Muscle of leg (tissue), 16 donors: ENCODE measurements at places on chromosomes 5 and 9. TPM values are rescaled to one million over a fixed set of nuclear protein-coding genes. Genes with fewer than 3 reads are reported as not detected.

- H3K36me3 ChIP-seq: no peaks in the 10 kb centered on the region
- no peak overlapping the region for H3K27ac ChIP-seq
- peak; percentile 28 for DNase-seq
- H3K27me3 ChIP-seq: no peaks in the 10 kb centered on the region
These were observed 326.0 kb downstream of the GABRG2 start for GRCh38 chr5:162393534-162393933.

GRCh38 chr9:104319685-104320084 is 184.4 kb upstream of the OR13F1 start:
- no peak overlapping the region for H3K27ac ChIP-seq
- H3K36me3 ChIP-seq: no peaks in the 10 kb centered on the region
- H3K4me3 ChIP-seq: no peak overlapping the region
- DNase-seq: no peak
- no peaks in the 10 kb centered on the region for H3K27me3 ChIP-seq

GRCh38 chr5:79512471-79513307 is 1.2 kb downstream of the HOMER1 start:
- peak overlapping the region; percentile 93 for H3K4me3 ChIP-seq
- no peaks in the 10 kb centered on the region for H3K36me3 ChIP-seq
- H3K4me1 ChIP-seq: peaks cover 15% of the 10 kb centered on the region

- no peaks in the 10 kb centered on the region for H3K27me3 ChIP-seq
- no peaks in the 10 kb centered on the region for H3K4me1 ChIP-seq
- H3K27ac ChIP-seq: no peak overlapping the region
- no peak for DNase-seq
- no peaks in the 10 kb centered on the region for H3K36me3 ChIP-seq
These were observed 1771.7 kb upstream of the CDH9 start for GRCh38 chr5:28809811-28810750.

DNA sequence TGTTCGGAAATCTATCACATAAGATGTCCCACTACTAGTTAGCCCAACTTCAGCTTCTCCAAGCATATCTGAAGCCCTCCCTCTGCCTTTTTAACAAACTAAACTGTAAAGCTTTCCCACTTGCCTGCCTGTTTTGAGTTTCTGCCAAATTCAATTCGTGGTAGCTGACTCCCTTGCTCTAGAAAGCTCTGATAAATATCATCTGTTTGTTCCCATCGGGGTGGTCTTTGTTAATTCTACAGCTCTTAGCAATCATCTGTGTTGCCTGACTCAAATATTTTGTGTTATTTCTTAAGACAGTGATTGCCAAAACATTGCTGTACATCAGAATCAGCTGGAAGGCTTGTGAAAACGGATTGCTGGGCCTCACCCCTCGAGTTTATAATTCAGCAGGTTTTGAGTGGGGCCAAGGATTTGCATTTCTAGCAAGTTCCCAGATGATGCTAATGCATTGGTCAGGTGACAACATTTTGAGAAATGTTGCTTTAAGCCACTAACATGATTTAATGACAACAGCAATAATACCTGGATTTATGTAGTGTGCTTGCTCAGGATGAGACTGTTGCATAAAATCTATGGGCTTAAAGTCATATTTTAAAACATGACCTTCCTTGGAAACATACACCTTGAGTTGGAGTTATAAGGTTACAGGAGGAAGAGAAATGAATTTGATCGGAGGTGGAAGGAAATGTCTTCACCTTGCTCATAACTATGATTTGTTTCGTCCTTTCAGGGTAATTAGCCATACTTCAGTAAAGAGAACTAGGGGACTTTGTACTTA is 631.9 kb downstream of the PSAT1 start:
- no peaks in the 10 kb centered on the region for H3K36me3 ChIP-seq
- H3K27ac ChIP-seq: no peak overlapping the region
- peak; percentile 35 for DNase-seq
- no peak overlapping the region for H3K4me3 ChIP-seq

DNA sequence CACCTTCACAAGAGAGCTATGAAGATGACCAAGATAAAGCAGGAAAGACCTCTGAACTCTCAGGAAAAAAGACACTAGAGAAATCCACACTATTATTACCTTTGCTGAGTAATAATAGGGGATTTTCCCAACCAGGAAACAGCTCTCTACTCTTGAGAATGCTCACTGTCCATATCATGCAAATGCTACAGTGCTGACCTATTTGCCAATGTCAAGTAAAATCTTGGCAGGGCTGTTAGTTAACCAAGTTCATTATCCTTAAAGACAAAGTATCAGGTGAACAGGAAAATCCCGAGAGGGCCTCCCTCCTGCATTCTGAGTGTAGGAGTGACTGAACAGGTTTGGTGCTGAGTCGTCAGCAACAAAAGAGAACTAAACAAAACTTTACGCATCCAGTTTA is 306.6 kb downstream of the ACTL7B start:
- no peak for DNase-seq
- no peaks in the 10 kb centered on the region for H3K36me3 ChIP-seq
- peaks cover 2% of the 10 kb centered on the region for H3K27me3 ChIP-seq
- peaks cover 9% of the 10 kb centered on the region for H3K4me1 ChIP-seq

DNA sequence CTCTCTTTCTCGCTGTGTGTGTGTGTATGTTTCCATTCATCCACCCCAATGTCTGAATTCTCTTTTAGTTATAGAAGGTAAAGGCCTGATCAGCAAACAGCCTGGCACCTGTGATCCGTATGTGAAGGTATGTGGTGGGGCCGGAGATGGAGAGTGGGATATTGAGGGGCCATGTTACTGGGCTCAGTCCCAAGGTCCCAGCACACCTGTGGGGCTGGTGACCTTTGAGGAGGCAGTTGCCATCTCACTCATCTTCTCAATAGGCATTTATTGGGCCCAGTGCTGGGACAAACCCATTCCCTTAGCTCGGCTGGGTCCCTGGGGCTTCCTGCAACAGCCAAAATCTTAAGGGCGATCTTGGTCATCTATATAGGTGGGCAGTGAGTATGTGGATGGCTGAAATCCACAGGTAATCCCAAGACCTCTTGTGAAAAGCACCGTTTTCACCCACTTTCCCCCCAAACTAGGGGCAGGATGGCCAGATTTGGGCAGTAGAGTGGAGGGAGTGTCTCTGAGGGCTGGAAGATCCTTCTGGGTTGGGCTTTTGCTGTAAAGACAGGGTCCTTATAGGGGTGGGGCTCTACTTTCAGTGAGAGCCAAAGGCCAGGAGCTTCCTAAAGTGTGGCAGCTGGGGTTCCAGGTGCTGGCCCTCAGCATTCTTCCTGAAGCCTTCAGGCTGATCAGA is 19.6 kb downstream of the RGS3 start:
- peaks cover 17% of the 10 kb centered on the region for H3K4me1 ChIP-seq
- no peaks in the 10 kb centered on the region for H3K27me3 ChIP-seq
- no peaks in the 10 kb centered on the region for H3K36me3 ChIP-seq
- no peak for DNase-seq
- H3K4me3 ChIP-seq: no peak overlapping the region

- H3K27me3 ChIP-seq: no peaks in the 10 kb centered on the region
- H3K4me1 ChIP-seq: no peaks in the 10 kb centered on the region
- no peak overlapping the region for H3K27ac ChIP-seq
- no peak overlapping the region for H3K4me3 ChIP-seq
- H3K36me3 ChIP-seq: no peaks in the 10 kb centered on the region
These were observed 55.1 kb downstream of the ANKH start for GRCh38 chr5:14816374-14816998.

DNA sequence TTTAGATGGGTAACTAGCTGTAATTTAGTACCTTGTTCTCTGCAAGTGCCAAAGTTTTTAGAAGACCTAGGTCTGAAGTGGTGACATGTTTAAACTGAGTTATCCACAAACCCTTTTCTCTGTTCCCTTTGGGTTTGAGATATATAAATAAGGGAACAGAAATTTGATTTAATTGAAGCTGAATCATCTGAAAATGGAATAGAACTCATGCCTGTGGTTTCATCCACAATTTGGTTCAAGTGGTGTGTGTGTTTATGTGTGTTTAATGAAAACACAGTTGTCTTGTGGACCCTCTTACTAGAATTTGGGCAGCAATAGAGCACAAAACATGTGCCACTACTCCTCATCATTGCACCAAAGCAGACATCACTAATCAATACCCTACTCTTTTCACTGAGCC is 216.9 kb downstream of the GLIS3 start:
- DNase-seq: no peak
- no peaks in the 10 kb centered on the region for H3K36me3 ChIP-seq
- no peak overlapping the region for H3K4me3 ChIP-seq
- H3K27ac ChIP-seq: no peak overlapping the region
- no peaks in the 10 kb centered on the region for H3K4me1 ChIP-seq

GRCh38 chr5:110386782-110387181 is 339.7 kb downstream of the TMEM232 start:
- H3K27me3 ChIP-seq: no peaks in the 10 kb centered on the region
- no peak overlapping the region for H3K4me3 ChIP-seq
- peaks cover 2% of the 10 kb centered on the region for H3K4me1 ChIP-seq
- H3K27ac ChIP-seq: no peak overlapping the region
- no peaks in the 10 kb centered on the region for H3K36me3 ChIP-seq

GRCh38 chr9:93592008-93592642 is 15.7 kb downstream of the PHF2 start:
- no peak overlapping the region for H3K4me3 ChIP-seq
- H3K36me3 ChIP-seq: peaks cover 4% of the 10 kb centered on the region
- H3K4me1 ChIP-seq: peaks cover 46% of the 10 kb centered on the region
- no peaks in the 10 kb centered on the region for H3K27me3 ChIP-seq

GRCh38 chr9:16959391-16959790 is 88.9 kb upstream of the BNC2 start:
- H3K36me3 ChIP-seq: no peaks in the 10 kb centered on the region
- no peak overlapping the region for H3K27ac ChIP-seq
- no peak overlapping the region for H3K4me3 ChIP-seq
- H3K4me1 ChIP-seq: no peaks in the 10 kb centered on the region

GRCh38 chr5:9316041-9316440 is 229.8 kb downstream of the SEMA5A start:
- no peaks in the 10 kb centered on the region for H3K27me3 ChIP-seq
- no peak for DNase-seq
- no peaks in the 10 kb centered on the region for H3K4me1 ChIP-seq
- peaks cover 3% of the 10 kb centered on the region for H3K36me3 ChIP-seq

- H3K27ac ChIP-seq: no peak overlapping the region
- H3K27me3 ChIP-seq: no peaks in the 10 kb centered on the region
- H3K36me3 ChIP-seq: no peaks in the 10 kb centered on the region
These were observed 191.5 kb upstream of the GNA14 start for GRCh38 chr9:77839459-77840140.

- no peaks in the 10 kb centered on the region for H3K36me3 ChIP-seq
- H3K27ac ChIP-seq: peak overlapping the region; percentile 53
- no peak overlapping the region for H3K4me3 ChIP-seq
- peak; percentile 87 for DNase-seq
- H3K27me3 ChIP-seq: no peaks in the 10 kb centered on the region
These were observed 565.3 kb upstream of the ZNF608 start for GRCh38 chr5:125311743-125312142.

- H3K4me3 ChIP-seq: no peak overlapping the region
- no peaks in the 10 kb centered on the region for H3K27me3 ChIP-seq
- no peak for DNase-seq
- no peak overlapping the region for H3K27ac ChIP-seq
These were observed 9.3 kb upstream of the OTULIN start for GRCh38 chr5:14655146-14655741.

DNA sequence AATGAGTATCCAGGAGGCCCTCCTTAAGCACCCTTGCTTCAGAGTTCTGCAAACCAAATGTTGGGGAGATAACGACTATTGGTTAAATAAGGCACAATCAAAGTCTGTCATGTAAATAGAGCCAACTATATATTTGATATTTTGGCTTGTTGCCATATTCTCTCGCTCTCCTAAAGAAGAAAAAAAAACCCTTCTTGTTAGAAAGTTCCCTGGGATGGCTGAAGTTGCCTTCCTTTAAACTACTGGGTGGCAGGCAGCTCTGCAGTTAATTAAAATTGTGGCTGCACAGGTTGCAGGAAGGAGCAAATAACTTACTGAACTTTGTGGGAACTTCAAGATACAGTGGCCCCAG is 227.0 kb upstream of the ANKRD55 start:
- DNase-seq: peak; percentile 48
- H3K27me3 ChIP-seq: no peaks in the 10 kb centered on the region
- H3K36me3 ChIP-seq: no peaks in the 10 kb centered on the region
- no peak overlapping the region for H3K4me3 ChIP-seq

GRCh38 chr5:53403758-53404157 is 76.7 kb upstream of the FST start:
- H3K4me3 ChIP-seq: no peak overlapping the region
- H3K36me3 ChIP-seq: no peaks in the 10 kb centered on the region
- H3K27me3 ChIP-seq: no peaks in the 10 kb centered on the region
- no peak overlapping the region for H3K27ac ChIP-seq
- H3K4me1 ChIP-seq: no peaks in the 10 kb centered on the region

GRCh38 chr9:75087289-75087823 is 599 bp downstream of the NMRK1 start:
- DNase-seq: peak; percentile 80
- no peaks in the 10 kb centered on the region for H3K36me3 ChIP-seq
- H3K27ac ChIP-seq: peak overlapping the region; percentile 98

GRCh38 chr5:18051953-18052352 is 417.7 kb downstream of the TAF11L14 start:
- no peaks in the 10 kb centered on the region for H3K27me3 ChIP-seq
- no peak for DNase-seq
- no peaks in the 10 kb centered on the region for H3K4me1 ChIP-seq
- H3K4me3 ChIP-seq: no peak overlapping the region
- H3K36me3 ChIP-seq: no peaks in the 10 kb centered on the region

- H3K27me3 ChIP-seq: no peaks in the 10 kb centered on the region
- DNase-seq: no peak
- H3K4me1 ChIP-seq: peaks cover 2% of the 10 kb centered on the region
These were observed 485.3 kb downstream of the PSAT1 start for GRCh38 chr9:78782234-78782633.

GRCh38 chr9:113602126-113603047 is 138.9 kb downstream of the RGS3 start:
- no peaks in the 10 kb centered on the region for H3K27me3 ChIP-seq
- no peak overlapping the region for H3K4me3 ChIP-seq
- H3K36me3 ChIP-seq: peaks cover 11% of the 10 kb centered on the region
- H3K27ac ChIP-seq: peak overlapping the region; percentile 89
- H3K4me1 ChIP-seq: peaks cover 63% of the 10 kb centered on the region

SKP2 gene
- 52.5 TPM for total RNA-seq

EIF4E1B gene
- total RNA-seq: not detected

CBY3 gene
- total RNA-seq: not detected

NUTM2G gene
- not detected for total RNA-seq

FIBCD1 gene
- not detected for total RNA-seq

CCDC152 gene
- 1.3 TPM for total RNA-seq

PTPA gene
- 119 TPM for total RNA-seq

UBLCP1 gene
- total RNA-seq: 14.5 TPM

INSYN2B gene
- total RNA-seq: 0.04 TPM

ADAMTS19 gene
- total RNA-seq: 39.6 TPM

LPAR1 gene
- total RNA-seq: 59.7 TPM

CLTB gene
- total RNA-seq: 54.1 TPM

C9orf85 gene
- 25.0 TPM for total RNA-seq

STC2 gene
- 6.4 TPM for total RNA-seq

SPAG8 gene
- total RNA-seq: 1.5 TPM

GLRA1 gene
- total RNA-seq: not detected

TAF11L5 gene
- total RNA-seq: not detected

GARNL3 gene
- total RNA-seq: 20.2 TPM
